Right hindlimb (tissue), 1 donor: ENCODE measurements at places on chromosomes 4 and X.

GRCh38 chrX:96771486-96771885 is 86.8 kb downstream of the DIAPH2 start:
- DNase-seq: no peak

DNA sequence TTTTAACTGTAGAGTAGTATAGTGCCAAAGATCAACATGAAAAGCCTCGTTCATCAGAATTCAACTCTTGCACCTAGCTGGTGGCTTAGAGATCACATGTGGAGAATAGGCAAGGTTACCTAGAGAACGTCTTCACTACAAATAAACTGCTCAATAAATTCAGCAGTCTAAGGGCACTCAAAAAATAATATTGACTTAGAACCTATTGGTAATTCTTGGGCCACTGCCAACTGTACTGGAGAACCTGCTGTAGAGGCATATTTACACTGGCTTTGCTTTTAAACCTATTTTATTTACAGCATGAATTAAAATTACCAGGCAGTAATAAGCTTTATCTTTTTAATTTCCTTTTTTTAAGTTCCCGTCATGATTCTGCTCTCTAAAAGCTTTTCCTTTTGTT is 343.7 kb downstream of the PDHA2 start:
- DNase-seq: no peak

GRCh38 chr4:82754513-82755165 is 44.0 kb downstream of the SCD5 start:
- no peak for DNase-seq

- DNase-seq: no peak
These were observed 316.2 kb downstream of the CENPC start for GRCh38 chr4:67229148-67229547.

GRCh38 chr4:82519072-82519471 is 42.7 kb downstream of the TMEM150C start:
- DNase-seq: no peak

GRCh38 chr4:112747036-112747435 is 110.1 kb downstream of the LARP7 start:
- DNase-seq: no peak
